ENCODE measurements at places on chromosomes 16 and 17. TPM values are rescaled to one million over a fixed set of nuclear protein-coding genes. Genes with fewer than 3 reads are reported as not detected.

The VMO1 gene
- 0.50 TPM for total RNA-seq

The MT1G gene
- total RNA-seq: 1.6 TPM

The TBC1D26 gene
- total RNA-seq: 0.15 TPM

The CDK5R1 gene
- 1.6 TPM for total RNA-seq

The ABCC12 gene
- not detected for total RNA-seq

The OTOA gene
- total RNA-seq: 0.17 TPM

The ZBTB4 gene
- 16.6 TPM for total RNA-seq

The ABCA6 gene
- total RNA-seq: 0.84 TPM

The MKS1 gene
- 11.9 TPM for total RNA-seq

The TAC4 gene
- not detected for total RNA-seq

The TRIM47 gene
- 15.1 TPM for total RNA-seq
